ENCODE measurements at places on chromosomes 12 and 14. TPM values are rescaled to one million over a fixed set of nuclear protein-coding genes. Genes with fewer than 3 reads are reported as not detected.

- DNase-seq, result no peak
Measured at GRCh38 chr12:68119724-68120211, 39.8 kb downstream of the IFNG start.

The LMO3 gene
- 8.1 TPM for total RNA-seq

DNA sequence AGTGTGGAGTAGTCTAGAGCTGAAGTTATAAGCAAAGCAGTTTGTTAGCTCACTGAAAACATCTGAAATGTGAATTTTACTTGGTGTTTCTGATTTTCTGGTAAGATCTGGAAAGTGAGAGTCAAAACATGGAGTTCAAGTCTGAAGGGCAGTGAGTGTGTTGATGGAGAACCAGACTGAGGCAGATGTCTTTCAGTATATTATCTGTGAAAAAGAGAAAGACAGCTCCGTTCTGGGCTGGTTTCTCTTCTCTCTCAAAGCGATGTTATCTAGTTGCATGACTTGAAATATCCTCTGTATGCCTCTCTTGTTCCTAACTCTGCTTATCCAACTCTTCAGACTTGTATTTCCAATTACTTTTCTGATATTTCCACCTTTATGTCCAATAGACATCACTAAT lies 381.9 kb upstream of the RGS6 start:
- no peak for DNase-seq

GRCh38 chr14:23569443-23570151 lies 2.0 kb upstream of the AP1G2 start:
- DNase-seq, result no peak

Measured in mucosa of gallbladder (tissue), 1 donor.